Naive thymus-derived CD4-positive, alpha-beta T cell (primary cell): ENCODE measurements at places on chromosomes 1 and 21.

DNA sequence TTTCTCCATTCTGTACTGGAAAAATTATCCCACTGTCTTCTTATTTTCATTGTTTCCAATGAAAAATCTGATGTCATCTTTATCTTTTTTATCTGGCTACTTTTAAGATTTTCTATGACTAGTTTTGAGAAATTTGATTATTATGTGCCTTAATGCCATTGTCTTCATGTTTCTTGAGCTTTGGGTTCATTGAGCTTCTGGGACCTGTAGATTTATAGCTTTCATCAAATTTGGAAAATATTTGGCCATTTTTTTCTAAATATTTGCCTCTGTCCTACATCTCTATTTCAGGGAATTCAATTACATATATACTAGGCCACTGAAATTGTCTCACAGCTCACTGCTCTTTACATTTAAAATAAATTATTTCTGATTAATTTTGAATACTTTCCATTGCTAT, 38.7 kb upstream of the KCNH1 start:
- no peak for DNase-seq

GRCh38 chr1:199084293-199084692, 445.5 kb downstream of the PTPRC start:
- no peak for DNase-seq

- DNase-seq, result peak; percentile 20
Observed at GRCh38 chr1:12407050-12407961, 177.5 kb downstream of the VPS13D start.

DNA sequence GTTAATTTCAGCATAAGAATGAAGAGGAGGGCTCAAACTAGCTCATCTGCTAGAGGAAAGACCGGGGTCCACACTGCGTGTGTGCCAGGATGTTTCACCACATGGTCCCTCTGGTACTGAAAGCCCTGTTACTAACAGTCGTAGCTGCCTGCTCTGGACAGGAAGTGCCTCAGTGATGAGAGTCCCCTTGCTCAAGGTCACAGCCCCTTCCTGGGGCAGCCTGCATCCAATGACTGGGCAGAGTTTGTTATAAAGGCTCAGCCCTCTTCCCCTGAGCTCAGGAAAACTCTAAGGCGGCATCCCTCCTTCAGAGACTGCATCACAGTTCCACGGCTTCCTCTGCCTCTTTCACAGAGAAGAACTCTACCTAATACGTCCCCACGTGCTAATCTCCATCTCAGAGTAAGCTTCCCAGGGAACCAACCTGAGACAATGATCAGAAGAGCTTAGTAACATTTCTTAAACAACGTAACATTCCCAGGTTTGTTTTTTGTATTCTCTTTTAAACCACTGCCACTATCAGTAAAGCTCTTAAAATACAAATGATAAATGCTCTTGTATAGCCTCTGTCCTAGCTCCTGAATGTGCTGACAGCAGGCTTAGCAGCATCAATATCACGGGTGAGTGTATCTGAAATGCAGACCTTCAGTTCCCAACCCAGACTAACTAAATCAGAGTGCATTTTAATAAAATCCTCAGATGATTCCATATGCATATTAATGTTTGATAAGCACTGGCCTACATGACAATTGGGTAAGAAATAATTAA, 38.0 kb upstream of the ATP1A1 start:
- DNase-seq, result no peak

DNA sequence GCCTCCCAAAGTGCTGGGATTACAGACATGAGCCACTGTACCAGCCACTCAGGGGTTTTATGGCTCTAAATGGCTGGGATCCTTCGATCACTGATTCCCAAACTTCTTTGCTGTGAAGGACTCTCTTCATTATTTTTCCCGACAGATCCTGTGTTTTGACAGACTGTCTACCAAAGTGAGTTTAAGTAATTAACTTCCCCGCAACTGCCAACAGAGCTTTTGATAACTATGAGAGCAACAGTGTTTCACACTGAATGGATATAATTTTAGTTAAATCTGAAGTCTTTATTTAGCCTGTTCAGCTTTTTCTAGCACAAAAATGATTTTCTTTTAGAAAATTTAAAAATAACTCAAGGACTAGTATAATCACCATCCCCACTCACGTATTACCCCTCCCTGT, 12.6 kb upstream of the RABIF start:
- no peak for DNase-seq

GRCh38 chr1:32470991-32471694, 6.3 kb downstream of the ZBTB8B start:
- DNase-seq, result no peak

- DNase-seq, result no peak
Observed at GRCh38 chr1:95850763-95851162, 616.8 kb downstream of the RWDD3 start.

GRCh38 chr1:62420214-62420613, 16.6 kb upstream of the USP1 start:
- no peak for DNase-seq

GRCh38 chr1:68346188-68346808, 103.5 kb downstream of the RPE65 start:
- DNase-seq, result no peak

- no peak for DNase-seq
Observed at GRCh38 chr21:39444421-39445180, 977 bp downstream of the LCA5L start.

- DNase-seq, result no peak
Observed at GRCh38 chr1:99018313-99018712, 13.7 kb upstream of the PLPPR5 start.

DNA sequence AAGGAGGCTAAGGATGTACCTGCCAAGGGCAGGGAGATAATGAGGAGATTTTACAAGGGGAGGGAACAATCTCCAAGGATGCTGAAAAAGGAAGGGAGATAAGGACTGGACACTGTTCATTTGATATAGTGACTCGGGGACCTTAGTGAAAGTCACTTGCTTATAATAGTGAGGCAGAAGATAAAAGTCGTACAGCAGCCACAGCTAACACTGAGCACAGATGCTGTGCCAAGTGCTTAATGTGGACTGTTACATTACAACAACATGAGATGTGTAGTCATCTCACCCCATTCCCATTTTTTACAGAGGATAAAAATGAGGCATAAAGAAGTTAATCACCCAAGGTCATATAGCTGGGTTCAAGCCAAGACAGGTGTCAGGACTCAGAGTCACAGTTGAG, 181.9 kb downstream of the FGGY start:
- no peak for DNase-seq

DNA sequence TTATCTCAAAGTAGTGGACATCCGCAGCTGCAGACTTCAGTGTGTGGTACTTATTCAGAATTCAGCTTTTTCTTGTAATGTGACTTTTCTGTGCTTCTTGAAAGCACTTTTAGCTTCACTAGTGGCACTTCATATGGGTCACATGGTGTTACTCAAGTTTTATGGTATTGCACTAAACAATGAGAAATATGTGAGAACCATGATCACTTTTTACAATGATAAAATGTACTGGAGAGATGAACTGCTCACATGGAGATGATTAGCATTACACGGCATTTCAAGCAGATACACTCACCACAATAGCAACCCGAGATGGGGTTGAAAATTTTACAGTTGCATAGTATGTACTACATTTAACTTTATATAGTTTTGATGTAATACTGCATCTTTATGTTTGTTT, 40.1 kb upstream of the GPR52 start:
- DNase-seq, result no peak

- no peak for DNase-seq
Observed at GRCh38 chr1:79912813-79913212, 906.3 kb upstream of the ADGRL4 start.

GRCh38 chr1:75559800-75560199, 51.1 kb downstream of the SLC44A5 start:
- no peak for DNase-seq

- DNase-seq, result no peak
Observed at GRCh38 chr21:46130831-46131587, 24.4 kb downstream of the FTCD start.

DNA sequence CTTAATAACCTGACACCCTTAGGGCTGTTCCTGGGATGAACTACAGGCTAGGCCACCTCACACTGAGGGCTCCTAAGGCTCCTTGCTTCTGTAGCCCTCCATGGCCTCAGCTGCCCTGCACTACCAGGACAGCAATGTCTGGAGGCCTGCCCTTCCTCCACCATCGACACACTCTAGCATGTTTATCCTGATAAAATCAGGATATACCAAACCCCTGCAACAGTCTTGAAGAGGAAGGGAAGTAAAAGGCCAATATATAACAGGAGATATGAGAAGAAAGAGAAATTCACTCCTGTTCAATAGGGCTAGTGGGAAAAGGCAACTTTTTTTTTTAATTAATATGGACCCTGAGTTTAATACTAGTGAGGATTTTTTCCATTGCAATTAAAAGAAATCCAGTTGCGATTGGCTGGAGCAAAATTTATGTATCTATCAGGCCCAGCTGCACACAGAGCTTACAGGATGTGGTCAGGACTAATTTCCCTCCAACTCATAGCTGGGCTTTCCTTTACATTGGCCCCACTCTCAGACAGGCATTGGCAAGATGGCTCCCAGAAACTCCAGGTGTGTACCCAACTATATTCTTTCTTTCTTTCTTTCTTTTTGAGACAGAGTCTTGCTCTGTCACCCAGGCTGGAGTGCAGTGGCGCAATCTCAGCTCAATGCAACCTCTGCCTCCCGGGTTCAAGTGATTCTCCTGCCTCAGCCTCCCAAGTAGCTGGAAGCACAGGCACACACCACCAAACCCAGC, 13.5 kb upstream of the ATP2B4 start:
- DNase-seq, result no peak

DNA sequence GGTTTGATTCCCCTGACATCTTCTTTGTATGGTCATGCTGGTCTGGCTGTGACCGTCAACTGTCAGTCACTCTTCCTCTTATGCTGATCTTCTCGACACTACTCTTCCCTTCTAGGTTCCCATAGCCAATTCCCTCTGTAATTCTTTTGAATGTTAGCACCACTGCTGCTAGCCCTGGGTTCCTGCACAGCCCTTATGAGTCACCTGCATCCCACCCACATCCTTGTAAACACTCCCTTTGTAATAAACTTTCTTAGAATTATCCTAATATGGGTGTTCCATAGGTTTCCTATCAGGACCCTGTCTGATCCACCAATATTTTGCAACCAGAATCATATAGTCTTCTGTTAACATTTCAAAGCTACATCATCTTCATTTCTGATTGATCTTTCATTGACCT, 37.1 kb downstream of the JUN start:
- DNase-seq, result no peak

- no peak for DNase-seq
Observed at GRCh38 chr21:44836349-44836665, 18.4 kb upstream of the SUMO3 start.

- DNase-seq, result no peak
Observed at GRCh38 chr21:38769191-38769780, 36.4 kb upstream of the ETS2 start.

- no peak for DNase-seq
Observed at GRCh38 chr1:115210302-115210711, 121.0 kb upstream of the TSPAN2 start.

DNA sequence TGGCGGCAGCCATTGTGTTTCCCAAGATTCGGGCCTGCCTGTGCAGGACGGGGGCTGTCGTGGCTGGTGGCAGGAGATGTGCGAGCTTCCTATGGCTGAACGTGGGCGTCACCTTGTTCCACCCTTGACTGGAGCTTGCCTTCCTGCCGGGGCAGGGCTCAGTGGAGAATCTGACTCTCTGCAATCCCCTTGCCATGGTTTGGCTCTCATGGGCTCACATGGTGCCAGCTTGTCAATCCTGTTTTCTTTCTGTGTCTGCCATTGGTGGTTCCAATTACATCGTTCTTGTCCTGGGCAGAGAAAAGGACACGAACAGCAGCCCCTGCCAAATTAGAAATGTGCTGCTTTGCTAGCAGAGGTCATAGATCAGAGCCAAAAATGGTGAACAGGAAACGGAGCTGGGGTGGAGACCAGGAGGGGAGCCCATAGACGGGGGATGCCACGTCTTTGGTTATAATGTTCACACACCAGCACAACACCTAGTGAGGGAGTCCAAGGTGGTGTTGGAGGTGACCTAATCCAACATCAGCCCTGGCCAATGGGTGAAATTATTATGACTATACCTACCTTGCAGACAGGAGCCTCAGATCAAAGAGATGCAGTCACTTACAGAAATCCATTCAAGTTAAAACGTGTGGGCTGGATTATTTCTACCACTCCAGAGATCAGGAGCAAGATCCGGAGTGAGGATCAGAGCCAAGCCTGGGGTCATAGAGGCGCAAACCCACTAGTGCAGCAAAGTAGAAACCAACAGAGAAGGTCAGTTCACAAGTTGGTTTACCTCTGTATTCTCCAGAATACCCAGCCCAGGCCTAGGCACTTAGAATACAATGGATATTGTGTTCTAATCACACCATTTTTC, 253.1 kb downstream of the SIPA1L2 start:
- DNase-seq, result no peak

DNA sequence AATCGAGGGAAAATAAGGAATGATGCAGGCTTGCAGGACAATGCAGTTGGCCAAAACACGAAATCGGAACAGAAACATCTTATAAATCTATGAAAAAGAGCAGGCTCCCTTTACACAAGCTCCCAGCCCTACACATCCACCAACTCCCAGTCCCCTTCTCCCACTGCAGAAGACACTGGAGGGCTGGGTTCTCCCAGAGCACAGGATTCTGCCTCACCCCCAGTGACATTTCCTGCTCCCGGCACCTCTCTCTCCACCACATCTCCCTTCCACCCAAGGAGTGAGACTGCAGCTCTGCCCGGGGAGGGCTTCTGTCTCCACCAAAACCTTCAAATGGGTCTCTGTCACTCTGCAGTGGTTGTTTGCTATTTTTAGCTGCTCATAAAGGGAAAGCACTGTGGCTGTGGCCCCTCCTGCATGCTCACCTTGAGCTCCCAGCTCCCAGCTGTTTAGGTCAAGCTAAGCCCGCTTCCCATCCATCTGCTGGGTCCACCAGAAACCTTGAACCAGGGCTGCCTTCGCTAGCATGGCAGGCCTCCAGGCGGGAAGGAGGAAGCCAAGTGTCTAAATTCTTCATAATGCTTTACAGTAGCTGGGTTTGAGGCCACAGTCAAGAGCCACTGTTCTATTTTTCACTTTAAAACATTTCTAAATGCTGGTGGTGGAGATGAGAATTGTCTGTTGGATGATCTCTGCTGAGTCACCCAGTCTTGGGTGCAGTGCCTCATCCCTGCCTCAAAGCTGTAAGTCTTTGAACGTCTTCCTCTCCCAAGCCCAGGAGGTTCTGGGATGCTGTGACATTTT, 3.3 kb upstream of the C2CD2 start:
- DNase-seq, result no peak

DNA sequence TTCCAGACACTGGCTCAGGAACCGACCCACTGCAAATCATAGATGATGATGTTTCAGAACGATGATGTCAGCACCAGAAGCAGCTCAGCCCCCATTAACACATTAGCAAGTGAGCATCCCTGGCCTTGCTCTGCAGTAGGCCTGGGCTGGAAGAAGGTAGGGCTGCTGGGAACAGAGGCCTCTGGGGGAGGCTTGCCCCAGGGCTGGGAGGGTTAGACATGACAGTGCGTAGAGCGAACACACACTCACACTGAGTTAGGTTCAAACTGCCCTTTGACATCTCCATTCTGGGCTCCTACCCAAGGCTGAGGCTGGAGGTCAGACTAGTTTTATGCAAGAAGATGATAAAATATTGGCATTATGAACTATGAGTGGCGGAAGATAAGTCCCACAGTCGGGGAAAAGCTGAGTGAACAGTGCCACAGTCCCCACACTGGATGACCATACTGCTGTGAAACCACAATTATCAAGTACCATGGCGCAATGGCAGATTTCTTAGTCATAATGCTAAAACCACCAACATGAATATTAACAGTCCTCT, 91.1 kb downstream of the DMRTB1 start:
- DNase-seq, result no peak
